ENCODE measurements at places on chromosomes 12 and 14.

GRCh38 chr12:111444314-111444924 is 38.7 kb downstream of the SH2B3 start:
- DNase-seq = no peak

GRCh38 chr12:7108796-7109571 is at the start of gene C1RL:
TSS of gene C1RL (minus strand) at chr12:7109214. CDS start at chr12:7109180, 34 bp downstream.
- peak; percentile 91 for DNase-seq

GRCh38 chr14:39266525-39266870 is 32.8 kb downstream of the MIA2 start:
- DNase-seq = peak; percentile 67

DNA sequence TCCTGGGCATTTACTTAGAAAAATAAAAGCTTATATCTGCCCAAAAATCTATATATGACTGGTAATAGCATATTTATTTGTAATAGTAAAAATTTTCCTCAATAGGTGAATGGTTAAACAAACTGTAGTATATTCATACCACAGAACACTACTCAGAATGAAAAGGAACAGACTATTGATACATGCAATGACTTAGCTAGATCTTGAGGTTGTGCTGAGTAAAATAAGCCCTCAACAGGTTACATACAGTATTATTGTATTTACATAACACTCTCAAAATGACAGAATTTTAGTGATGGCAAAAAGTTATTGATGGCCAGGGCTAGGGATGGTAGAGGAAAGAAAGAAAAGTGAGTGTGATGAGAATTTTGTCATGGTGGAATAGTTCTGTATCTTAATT is 178.4 kb downstream of the BMP4 start:
- no peak for DNase-seq

GRCh38 chr12:43711348-43711747 is 47.2 kb downstream of the PUS7L start:
- DNase-seq = no peak

GRCh38 chr14:95250140-95250769 is 69.5 kb downstream of the CLMN start:
- no peak for DNase-seq

DNA sequence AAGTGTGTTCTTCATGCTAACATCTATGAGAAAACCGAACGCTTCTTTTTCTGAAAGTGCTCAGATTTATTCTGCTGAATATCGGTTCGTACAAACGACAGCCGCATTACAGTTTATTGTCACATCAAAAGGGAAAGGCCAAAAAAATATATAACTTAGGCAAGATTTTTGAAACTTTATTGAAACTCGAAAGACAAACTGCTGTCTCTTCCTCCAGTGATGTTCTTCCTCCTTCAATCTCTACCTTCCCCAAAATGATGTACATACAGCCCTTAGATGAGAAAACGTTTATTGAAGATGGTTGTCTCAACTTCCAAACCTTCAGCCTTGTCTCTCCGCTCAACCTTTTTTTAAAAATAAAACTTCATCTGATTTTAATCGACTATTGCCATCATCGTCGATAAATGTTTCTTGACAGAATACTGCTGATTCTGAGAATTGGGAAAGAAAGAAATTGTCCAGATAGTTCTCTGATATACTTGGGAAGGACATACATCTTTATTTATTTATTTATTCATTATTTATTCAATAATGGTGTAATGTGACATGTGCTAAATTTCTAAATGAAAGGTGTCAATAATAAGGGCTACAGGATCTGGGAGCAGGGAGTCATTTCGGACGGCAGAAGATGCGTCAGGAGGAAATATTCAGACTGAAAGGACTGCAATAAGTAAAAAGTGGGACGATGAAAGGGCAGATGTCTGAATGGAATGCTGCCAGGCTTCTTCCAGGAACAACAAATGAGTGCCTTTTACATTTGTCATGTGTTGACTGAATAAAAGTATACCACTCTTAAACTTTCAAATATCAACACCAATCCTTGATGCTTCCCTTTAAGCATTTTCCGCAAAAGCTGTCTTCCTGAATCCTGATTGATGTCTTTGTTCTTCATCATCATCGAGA is 817 bp upstream of the MDM1 start:
- DNase-seq = no peak

- DNase-seq = no peak
Measured at GRCh38 chr14:71395151-71395604, 487.9 kb downstream of the PCNX1 start.

GRCh38 chr14:105562713-105563346 is 36.4 kb downstream of the TMEM121 start:
- no peak for DNase-seq

DNA sequence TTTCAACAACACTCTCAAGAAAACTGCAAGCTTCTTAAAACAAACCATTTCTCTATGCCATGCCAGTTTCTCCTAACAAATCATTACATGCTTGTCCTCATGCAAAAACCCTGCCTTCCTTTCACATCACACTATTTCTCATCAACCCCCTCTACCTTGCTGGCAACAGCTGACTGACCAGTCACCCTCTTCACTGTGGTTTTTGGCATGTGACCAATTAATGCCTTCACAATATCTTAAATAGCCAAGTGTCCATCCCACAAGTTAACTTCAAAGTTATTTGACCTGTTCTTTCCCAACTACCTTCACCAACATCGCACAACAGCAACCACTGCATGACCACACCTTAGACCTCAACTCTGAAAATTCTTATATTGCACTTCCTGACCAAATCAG is 159.6 kb downstream of the CEP128 start:
- DNase-seq = no peak

GRCh38 chr14:37150414-37150813 is 22.0 kb downstream of the SLC25A21 start:
- no peak for DNase-seq

DNA sequence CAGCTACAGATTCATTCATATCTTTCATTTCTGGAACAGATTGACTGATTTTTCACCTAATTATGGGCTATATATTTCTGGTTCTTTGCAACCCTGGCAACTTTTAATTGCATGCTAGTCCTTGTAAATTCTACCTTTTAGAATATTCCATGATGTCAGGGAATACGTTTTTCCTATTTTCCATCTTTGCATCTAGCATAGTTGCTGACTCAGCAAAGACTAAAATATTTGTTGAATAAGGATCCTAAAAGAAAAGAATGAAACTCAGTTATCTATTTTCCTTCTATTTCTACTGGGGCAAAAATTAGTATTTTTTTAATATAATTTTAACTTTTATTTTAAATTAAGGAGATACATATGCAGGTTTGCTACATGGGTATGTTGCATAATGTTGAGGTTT is 438.3 kb downstream of the GXYLT1 start:
- no peak for DNase-seq

DNA sequence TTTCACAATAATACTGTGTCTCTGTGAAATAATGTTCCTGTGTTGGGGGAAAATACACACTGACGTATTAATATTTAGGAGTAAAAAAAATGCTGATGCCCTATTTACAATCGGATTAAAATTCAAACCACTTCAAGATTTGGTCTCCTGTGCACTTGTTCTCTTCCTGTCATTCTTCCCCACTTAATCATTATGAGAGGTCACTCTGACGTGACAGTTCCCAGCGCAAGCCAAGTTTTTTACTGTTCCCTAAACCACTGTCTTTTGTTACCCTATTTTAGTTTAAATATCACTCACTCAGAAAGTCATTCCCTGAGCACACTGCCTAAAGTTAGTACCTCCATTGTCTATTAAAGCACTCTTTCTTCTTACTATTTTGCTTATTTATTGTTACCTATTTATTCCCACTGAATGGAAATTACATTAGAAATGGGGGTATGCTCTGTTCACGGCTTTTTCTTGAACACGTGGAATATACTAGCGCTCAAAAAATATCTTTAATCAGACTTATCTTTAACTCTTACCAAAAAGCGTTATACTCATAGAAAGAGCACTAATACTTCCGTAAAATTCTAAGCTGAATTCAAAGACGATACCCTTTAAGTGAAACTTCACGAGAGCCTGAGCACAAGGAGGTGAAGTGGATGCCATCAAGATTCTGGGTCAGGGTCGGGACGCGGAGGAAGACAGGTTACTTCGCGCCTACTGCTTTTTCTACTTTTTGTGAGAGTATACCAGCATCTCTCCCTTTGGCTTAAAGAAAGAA is 670 bp upstream of the PSMA3 start:
- DNase-seq = peak; percentile 33

DNA sequence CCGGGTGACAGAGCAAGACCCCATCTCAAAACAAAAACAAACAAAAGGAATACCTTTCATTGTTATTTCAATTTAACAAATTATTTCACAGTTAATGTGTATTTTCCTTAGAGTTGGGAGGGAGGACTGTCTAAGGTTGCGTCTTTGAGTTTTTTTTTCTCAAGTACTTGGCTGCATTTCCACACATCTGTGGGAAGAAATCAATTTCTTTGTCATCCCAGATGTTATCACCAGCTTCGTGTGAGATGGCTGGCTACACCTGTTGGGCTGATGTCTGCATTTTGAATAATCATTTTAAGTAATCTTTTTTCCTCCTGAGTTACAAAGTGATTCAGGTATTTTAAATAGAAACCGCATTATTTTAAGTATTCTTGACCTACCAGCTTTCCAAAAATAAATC is 59.4 kb downstream of the EML1 start:
- DNase-seq = no peak

GRCh38 chr14:72680853-72681640 is 212.9 kb downstream of the DPF3 start:
- no peak for DNase-seq

- DNase-seq = peak; percentile 80
Measured at GRCh38 chr12:132414634-132415326, 75.2 kb upstream of the FBRSL1 start.

DNA sequence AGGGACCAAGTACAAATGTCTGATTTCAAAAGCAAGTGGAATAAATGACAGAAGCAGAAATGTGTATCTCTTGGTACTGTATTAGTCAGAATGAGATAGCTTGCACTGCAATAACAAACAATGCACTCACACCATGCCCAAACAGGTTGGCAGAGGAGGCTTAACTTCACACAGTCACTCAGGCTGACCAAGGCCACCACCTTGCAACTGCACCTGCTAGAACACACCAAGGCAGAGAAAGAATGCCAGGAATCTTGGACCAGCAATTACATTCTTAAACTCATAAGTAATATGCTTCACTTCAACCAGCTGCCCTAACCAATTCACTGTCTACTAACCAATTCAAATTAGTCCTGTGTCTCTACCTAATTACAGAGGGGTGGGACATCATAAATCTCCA is 378.3 kb downstream of the BCL11B start:
- DNase-seq = no peak

DNA sequence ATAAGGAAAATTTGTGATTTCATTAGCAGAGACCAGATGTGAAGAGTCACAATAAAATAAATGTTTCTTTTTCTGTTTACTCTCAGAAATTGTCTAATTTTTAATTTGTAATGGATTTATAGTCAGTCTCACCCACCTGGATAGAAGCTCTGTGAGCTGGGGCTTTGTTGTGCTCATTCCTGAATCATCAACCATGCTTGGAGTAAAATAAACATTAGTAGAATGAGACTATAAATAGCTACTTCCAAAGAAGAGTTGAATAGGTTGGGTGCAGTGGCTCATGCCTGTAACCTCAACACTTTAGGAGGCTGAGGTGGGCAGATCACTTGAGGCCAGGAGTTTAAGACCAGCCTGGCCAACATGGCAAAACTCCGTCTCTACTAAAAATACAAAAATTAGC is 185.3 kb upstream of the FBXO33 start:
- DNase-seq = no peak

- DNase-seq = no peak
Measured at GRCh38 chr12:66881386-66881785, 202.5 kb upstream of the GRIP1 start.
